ENCODE measurements at places on chromosomes 16 and 17.
A peak's percentile ranks its signal among the peaks of the same experiment; 100 is the strongest.

DNA sequence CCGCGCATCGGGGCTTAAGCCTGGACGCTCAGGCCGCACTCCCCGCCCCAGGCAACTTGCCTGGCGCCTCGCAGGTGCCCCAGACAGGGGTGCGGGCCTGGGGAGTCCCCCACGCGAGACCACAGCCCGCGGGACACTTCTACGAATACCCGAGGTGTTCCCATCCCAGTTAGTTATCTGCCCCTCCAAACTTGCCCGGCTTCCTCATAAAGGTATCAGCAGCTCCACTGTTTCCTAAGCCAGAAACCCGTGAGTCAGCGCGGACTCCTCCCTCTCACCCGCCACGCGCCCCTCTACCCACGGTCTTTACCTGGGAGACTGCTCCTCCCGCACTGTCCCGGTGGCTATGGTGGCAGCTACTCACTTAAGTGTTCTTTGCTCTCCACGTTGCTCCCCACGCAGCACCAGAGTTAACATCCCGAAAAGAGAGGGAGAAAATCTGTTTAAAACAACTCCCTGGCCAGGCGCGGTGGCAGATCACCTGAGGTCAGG lies 1.0 kb upstream of the CREBBP start:
- no peak for DNase-seq

GRCh38 chr17:58577696-58578095 lies 63.3 kb upstream of the MTMR4 start:
- DNase-seq, result no peak

- no peak for DNase-seq
These were observed 2.4 kb downstream of the FBRS start for GRCh38 chr16:30660424-30661261.

DNA sequence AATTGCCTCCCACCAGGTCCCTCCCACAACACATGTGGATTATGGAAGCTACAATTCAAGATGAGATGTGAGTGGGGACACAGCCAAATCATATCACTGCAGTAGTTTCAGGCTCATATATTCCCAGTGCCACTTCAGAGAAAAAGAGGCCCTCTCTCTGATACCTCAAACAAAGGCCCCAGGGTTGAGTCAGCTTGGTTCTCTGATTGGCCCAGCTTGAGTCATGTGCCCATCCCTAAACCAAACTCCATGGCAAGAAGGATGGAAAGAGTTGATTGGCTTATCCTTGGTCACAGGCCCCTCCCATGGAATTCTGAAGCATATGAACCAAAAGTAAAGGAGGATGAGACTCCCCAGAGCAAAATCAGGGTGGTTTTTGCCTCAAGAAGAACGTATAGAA lies 75.9 kb upstream of the IRX6 start:
- no peak for DNase-seq

DNA sequence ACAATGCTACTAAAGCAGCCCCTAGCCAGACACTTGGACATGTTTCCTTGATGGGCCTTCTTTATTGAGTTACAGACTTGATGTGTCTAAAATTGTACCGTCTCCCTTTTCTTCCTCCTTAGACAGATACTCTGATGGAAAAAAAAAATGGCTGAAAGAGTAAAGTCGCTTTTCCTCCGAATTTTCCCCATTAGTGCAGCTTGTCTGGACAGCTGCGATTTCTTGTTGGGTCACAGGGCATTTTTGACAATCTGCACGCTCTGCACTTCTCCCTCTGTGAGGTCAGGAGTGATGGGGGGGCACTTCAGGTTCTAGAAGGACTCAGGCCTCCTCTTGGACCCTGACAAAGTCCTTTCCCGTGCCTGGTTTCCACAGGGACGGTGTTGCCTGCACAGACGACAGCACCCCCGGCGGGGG lies 968 bp upstream of the PRKAR1A start:
- no peak for DNase-seq

DNA sequence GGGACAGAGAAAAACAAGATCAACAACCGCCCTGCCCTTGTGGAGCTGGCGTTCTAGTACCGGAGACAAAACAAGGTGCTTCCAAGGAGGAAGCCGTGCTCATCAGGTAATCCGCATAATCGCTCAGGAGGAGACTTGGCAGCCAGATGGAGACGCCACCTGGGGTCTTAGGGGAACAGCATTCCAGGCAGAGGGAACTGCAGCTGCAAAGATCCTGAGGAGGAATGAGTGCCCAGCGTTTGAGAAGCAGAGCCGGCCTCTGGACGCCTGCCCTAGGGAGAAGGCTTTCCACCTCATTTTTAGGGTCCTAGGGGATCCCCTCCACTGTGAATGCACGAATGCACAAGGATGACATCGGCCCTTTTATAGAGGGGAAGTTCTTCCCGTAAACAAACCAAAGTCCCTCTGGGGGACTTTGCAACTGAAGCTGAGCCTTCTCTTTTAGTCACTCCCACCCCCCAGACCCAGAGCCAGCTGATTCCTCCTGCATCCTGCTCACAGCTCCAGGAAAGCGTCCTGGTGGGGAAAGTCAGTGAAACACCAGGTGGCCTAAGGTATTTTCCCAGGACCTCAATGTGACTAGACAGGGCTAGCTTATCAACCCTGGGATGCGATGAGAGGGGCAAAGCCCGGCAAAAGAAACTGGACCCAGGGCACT lies 13.2 kb upstream of the MPRIP start:
- DNase-seq, result no peak

DNA sequence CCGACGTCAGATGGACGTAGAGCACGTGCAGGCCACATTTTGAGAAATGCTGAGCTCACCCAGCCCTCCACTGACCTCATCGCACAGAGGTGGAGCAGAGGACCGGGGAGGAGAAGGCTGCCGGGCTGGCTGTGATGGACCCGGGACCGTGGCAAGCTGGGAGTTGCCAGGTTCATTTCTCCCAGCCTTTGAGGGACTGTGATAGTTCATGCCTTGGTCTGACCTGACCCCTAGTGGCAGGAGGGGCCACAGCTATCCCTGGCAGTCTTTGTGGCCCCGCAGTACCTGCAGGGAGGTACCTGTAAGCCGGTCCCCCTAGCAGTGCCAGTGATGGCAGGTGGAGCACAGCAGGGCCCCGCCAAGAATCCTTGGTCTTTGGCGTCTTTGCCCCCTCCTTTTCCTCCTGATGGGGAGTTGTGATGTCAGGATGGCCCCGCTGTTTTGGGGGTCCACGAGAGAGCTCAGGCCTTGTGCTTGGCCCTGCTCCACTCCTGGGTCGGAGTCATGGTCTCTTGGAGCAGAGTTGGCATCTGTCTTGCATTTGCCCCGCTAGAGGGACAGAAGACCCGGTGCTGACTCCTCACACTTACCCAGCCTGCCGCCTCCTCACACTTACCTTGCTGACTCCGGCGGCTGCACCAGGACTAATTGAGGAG lies 50.4 kb downstream of the OR1D5 start:
- no peak for DNase-seq

- DNase-seq, result no peak
These were observed 30.9 kb upstream of the ZC3H18 start for GRCh38 chr16:88539261-88539651.

DNA sequence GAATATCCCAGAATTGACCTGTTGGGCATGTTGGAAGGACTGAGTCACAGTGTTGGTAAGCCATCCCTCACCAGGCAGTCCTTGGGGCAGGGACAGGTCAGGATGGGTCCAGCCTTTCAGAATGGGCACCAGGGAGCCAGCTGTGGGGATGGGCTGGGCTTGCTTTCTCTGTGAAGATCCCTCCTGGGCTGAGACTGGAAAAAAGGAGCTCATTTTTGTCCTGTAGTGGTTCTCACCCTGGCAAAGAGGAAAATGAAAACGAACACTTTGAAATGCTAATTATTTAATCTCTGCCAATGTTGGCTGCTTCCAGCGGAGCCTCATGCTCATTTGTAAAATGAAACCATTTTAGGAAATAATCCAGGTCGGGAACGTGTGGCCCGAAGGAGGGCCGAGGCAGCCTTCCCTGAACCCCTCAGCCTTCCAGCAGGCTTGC lies 237.5 kb upstream of the SALL1 start:
- DNase-seq, result no peak

DNA sequence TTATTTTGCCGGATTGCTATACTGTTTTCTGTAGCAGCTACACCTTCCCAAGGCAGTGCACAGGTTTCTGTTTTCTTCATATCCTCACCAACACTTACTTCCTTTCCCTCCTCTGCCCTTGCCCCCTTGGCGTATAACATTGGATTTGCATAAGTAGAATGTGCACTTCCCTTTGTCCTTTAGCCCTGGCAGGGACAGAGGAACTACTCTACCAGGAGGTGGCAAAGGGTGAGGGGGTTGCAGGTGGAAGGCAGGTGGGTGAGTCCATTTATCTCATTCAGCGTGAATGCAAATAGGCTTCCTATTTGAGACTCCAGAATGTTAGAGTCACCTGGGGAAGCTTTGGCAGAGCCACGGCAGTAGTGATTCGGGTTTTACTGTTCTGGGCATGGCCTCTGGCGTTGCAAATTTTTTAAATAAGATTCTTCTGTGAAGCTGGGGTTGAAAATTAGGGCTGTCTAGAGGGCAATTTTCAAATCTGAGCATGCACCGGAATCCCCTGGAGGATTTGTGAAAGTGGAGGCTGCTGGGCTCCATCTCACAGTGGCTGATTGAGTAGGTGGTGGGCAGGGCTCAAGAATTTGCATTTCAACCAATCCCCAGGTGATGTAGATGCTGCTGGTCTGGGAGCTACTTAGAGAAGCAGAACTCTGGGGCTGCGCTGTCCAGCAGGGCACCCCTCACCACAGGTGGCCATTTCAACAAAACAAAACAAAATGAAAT lies 84.7 kb downstream of the PLCG2 start:
- no peak for DNase-seq

- no peak for DNase-seq
These were observed 206.0 kb downstream of the IRX3 start for GRCh38 chr16:54080524-54081008.

DNA sequence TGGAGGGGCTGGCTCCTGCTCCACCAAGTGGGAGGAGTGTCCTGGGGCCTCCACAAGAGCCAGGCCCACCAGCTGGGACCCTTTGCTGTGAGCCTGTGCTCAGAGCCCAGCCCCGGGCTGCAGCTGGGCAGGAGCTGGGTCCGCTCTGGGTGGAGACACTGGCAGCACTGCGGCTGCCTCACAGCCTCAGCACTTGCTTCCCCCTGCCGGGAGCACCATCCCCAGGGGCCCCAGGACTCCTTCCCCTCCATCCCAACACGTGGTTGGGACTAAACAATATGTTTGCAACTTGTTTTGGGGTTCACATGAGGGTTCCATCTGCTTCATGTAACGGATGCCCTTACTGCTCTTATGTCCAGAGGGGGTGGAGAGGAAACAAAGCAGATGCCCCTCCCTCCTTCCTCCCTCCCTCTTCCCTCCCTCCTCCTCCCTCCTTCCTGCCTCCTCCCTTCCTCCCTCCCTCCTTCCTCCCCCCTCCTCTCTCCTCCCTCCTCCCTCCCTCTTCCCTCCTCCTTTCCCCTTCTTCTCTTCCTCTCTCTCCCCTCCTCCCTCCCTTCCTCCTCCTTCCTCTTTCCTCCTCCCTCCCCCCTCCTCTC lies 16.3 kb upstream of the CBFA2T3 start:
- no peak for DNase-seq

DNA sequence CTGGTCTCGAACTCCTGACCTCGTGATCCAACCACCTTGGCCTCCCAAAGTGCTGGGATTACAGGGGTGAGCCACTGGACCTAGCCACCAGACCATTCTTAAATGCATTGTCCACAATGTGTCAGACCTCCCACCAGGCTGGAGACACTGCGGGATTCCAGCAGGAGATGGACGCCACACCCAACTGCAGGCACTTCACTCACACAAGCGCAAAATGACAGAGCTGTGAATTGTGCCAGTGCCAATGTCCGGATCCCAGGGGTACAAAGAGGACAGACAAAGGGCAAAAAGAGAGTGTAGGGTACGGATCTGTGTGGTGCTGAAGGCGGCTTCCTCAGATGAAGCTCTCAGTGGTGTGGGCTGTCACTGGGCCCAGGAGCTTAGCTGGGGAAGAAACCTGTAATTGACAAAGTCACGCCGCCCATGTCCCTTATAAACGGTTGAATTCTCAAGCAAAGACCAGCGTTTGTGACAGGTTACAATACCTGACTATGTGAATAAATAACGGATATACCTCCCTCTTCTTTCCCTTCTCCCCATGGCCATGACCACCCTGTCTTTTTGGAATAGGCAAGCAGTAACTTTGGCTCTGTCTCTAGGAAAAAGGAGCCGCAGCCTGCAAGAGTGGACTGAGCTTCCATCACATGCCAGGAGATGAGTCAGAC lies 40.0 kb downstream of the HS3ST3A1 start:
- no peak for DNase-seq

GRCh38 chr17:74690409-74690825 lies 22.3 kb downstream of the CD300LF start:
- DNase-seq, result no peak

GRCh38 chr17:51118330-51119195 lies 2.1 kb downstream of the SPAG9 start:
- peak; percentile 82 for DNase-seq

GRCh38 chr16:65771707-65772106 lies 594.8 kb upstream of the CDH5 start:
- no peak for DNase-seq

GRCh38 chr17:33682599-33682998 lies 389.5 kb upstream of the ASIC2 start:
- DNase-seq, result no peak

DNA sequence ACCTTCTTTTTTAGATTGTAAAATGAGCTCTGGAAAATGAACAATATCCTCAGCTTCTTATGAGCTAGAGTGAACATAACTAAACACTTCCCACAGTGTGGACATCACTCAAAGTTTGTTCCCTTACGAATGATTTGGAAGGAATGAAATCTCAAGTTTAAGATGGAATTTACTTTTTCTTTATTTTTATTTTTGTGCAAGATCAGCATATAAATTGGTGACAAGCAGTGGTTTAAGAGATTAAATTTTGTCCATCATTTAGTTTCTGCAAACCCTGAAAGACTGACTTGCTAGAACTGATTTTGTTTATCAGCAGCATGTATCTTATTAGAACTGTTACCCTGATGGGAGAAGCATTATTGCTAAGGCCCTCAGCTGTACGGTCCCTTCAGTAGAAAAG lies 420.1 kb downstream of the CDH8 start:
- DNase-seq, result no peak

GRCh38 chr16:28212532-28212873 lies 738 bp upstream of the XPO6 start:
- no peak for DNase-seq

DNA sequence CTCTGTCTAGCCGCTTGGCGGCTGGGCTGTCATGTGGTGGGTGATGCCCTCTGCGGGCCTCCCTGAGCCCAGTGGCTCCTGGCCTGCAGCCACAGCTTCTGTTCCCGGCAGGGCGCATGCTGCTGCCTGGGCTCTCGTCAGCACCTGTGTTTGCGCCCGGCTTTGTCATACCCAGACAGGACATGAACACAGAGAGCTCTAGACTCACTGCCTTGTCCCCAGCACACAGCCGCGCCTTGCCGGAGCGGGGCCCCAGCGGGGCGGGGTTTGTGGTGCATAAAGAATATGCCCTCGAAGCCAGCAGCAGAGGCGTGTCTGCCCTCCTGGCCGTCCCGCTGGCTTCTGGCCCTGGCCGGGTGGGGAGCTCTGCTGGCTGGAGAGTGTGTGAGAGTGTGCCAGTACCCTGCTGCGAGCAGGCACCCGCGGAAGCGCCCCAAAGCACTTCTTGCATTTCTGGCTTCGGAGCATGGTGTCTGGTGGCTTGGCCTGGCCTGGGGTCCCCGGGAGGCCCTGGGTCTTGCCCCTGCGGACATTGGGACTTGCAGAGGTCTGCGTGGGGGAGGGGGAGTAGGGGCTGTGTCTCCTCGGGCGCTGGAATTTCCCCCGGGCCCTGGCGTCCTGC lies 14.4 kb downstream of the ASPSCR1 start:
- no peak for DNase-seq

GRCh38 chr17:20961586-20961985 lies 81.2 kb downstream of the USP22 start:
- no peak for DNase-seq

All from NCI-H1417 treated with DMSO at 0.1 percent for 48 hours (cell line).